NCI-H1092 (cell line): ENCODE measurements at places on chromosomes 12 and 14.

DNA sequence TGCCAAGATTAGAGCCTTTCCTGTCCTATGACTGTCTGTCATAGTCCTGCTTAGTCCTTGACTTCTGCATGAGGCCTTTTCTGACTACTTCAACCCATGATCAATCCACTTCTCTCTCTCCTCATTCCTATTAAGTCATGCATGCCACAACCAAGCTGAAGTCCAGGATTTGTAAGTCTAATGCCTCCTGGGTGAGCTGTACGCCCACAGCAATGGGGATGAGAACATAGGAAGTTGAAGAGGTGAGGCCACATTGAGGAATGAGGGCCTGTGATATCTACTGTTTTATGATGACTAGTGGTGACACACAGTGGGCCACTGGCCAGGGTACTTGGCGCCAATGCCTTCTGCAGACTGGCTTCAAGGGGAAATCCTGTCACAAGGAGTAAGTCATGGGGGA, 994.1 kb upstream of the TMEM132C start:
- no peak for DNase-seq

GRCh38 chr12:124477107-124477915, 90.1 kb downstream of the NCOR2 start:
- DNase-seq = no peak

- no peak for DNase-seq
Observed at GRCh38 chr14:29444805-29445204, 482.8 kb downstream of the PRKD1 start.

GRCh38 chr14:92259613-92260357, 63.2 kb upstream of the SLC24A4 start:
- no peak for DNase-seq

- DNase-seq = no peak
Observed at GRCh38 chr12:65420941-65421340, 142.5 kb downstream of the MSRB3 start.
